ENCODE measurements at places on chromosomes 3 and 15. TPM values are rescaled to one million over a fixed set of nuclear protein-coding genes. Genes with fewer than 3 reads are reported as not detected.

The MB21D2 gene
- total RNA-seq = 1.5 TPM

DNA sequence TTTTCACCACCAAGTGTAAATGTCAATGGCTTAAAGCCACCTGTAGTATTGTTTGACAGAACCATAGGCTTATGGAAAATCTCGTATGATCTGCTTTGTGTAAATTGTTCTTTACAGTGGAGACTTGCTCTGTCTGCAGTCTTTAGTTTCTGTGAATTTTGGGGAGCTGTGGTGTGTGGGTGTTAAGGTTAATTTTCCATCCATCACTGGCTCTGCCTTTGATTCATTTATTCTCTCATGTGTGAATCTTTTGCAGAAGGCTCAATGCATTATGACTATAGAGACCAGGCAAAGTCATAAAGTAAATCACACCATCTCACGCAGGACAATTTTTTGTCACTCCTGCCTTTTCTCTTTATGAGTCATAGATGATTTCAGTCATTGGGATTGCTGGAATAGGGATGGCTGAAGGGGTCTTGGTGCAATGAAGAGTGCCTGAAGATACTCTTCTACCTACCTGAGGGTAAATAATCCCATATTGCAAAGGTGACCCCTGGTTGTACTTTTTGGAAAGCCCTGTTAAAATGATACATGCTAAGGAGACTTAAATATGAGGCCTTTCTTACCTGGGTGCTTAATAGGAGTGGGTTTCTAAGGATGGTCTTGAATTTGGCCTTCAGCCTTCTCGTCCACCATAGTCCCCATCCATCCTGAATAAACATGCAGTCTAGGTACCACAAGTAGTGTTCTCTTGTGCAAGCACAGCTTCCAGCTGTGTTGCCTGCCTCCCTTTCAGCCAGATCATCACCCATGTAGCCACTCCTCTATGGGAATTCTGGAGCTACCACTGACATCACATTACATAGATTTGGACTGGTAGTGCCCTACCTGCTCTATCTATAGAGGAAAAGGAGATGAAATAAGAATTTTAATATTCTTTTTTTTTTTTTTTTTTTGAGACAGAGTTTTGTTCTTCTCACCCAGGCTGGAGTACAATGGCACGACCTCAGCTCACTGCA is 14.3 kb downstream of the TGFBR2 start:
- no peak for DNase-seq
- no peaks in the 10 kb centered on the region for H3K36me3 ChIP-seq
- no peaks in the 10 kb centered on the region for H3K27me3 ChIP-seq
- no peak overlapping the region for H3K4me3 ChIP-seq
- peaks cover 20% of the 10 kb centered on the region for H3K4me1 ChIP-seq
- no peak overlapping the region for H3K27ac ChIP-seq

GRCh38 chr3:147426931-147427330 is 17.8 kb downstream of the ZIC1 start:
- no peak overlapping the region for H3K27ac ChIP-seq
- peaks cover 3% of the 10 kb centered on the region for H3K4me1 ChIP-seq
- no peak for DNase-seq
- no peaks in the 10 kb centered on the region for H3K36me3 ChIP-seq

GRCh38 chr3:65284546-65284945 is 596.7 kb upstream of the ADAMTS9 start:
- H3K36me3 ChIP-seq = no peaks in the 10 kb centered on the region
- DNase-seq = no peak
- no peak overlapping the region for H3K27ac ChIP-seq
- H3K4me1 ChIP-seq = no peaks in the 10 kb centered on the region
- H3K4me3 ChIP-seq = no peak overlapping the region
- no peaks in the 10 kb centered on the region for H3K27me3 ChIP-seq
